ENCODE measurements at places on chromosomes 13 and 19. TPM values are rescaled to one million over a fixed set of nuclear protein-coding genes. Genes with fewer than 3 reads are reported as not detected.

The KLK6 gene
- total RNA-seq = not detected

The KLK8 gene
- not detected for total RNA-seq

The ZNF829 gene
- total RNA-seq = 2.1 TPM

The CYP2F1 gene
- total RNA-seq = not detected

Measured in bronchial smooth muscle cell (primary cell).